Psoas muscle (tissue), 8 donors: ENCODE measurements at places on chromosomes 6 and 20. TPM values are rescaled to one million over a fixed set of nuclear protein-coding genes. Genes with fewer than 3 reads are reported as not detected.

The FLRT3 gene
- 1.0 TPM for polyA plus RNA-seq

GRCh38 chr6:169961772-169962561, 210.5 kb downstream of the ERMARD start:
- peak overlapping the region; percentile 41 for H3K27ac ChIP-seq
- no peak for DNase-seq
- no peaks in the 10 kb centered on the region for H3K4me1 ChIP-seq
- no peaks in the 10 kb centered on the region for H3K36me3 ChIP-seq
- no peaks in the 10 kb centered on the region for H3K27me3 ChIP-seq

The HSD17B8 gene
- polyA plus RNA-seq = 10.2 TPM

GRCh38 chr6:150967910-150968309, 102.4 kb downstream of the MTHFD1L start:
- no peak overlapping the region for H3K27ac ChIP-seq
- no peak for DNase-seq
- no peaks in the 10 kb centered on the region for H3K27me3 ChIP-seq
- H3K4me3 ChIP-seq = no peak overlapping the region
- H3K36me3 ChIP-seq = no peaks in the 10 kb centered on the region
- no peaks in the 10 kb centered on the region for H3K4me1 ChIP-seq

GRCh38 chr20:8156235-8157079, 24.4 kb downstream of the PLCB1 start:
- no peaks in the 10 kb centered on the region for H3K36me3 ChIP-seq
- peaks cover 56% of the 10 kb centered on the region for H3K4me1 ChIP-seq
- DNase-seq = no peak
- H3K27me3 ChIP-seq = no peaks in the 10 kb centered on the region

GRCh38 chr6:167441715-167442206, 116.9 kb downstream of the TTLL2 start:
- H3K27ac ChIP-seq = no peak overlapping the region
- H3K4me3 ChIP-seq = no peak overlapping the region
- H3K36me3 ChIP-seq = no peaks in the 10 kb centered on the region
- no peaks in the 10 kb centered on the region for H3K4me1 ChIP-seq

The MDFI gene
- 0.89 TPM for polyA plus RNA-seq

GRCh38 chr20:4225745-4226144, 210.4 kb upstream of the RNF24 start:
- H3K4me3 ChIP-seq = no peak overlapping the region
- H3K27ac ChIP-seq = no peak overlapping the region
- H3K36me3 ChIP-seq = no peaks in the 10 kb centered on the region
- no peaks in the 10 kb centered on the region for H3K27me3 ChIP-seq
- no peak for DNase-seq

DNA sequence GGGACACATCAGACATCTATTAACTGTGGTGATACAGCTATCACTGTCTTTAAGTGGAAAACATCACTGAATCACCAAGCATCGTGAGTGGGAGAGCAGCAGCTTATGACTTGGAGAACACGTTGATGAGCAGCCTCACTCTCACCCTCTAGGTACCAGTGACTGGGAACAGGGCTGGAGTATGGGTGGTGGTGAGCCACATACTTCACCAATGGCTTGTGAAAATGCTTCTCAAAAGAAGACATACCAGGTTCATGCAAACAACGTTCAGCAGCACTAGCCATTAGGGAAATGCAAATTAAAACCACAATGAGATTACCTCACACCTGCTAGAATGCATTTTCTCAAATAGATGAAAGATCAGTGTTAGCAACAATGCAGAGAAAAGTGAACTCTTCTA, 25.3 kb downstream of the SNX5 start:
- peaks cover 9% of the 10 kb centered on the region for H3K4me1 ChIP-seq
- no peaks in the 10 kb centered on the region for H3K27me3 ChIP-seq
- no peak overlapping the region for H3K27ac ChIP-seq
- no peak for DNase-seq
- peaks cover 13% of the 10 kb centered on the region for H3K36me3 ChIP-seq

The MEP1A gene
- polyA plus RNA-seq = 0.04 TPM

The ENPP5 gene
- polyA plus RNA-seq = 26.8 TPM

DNA sequence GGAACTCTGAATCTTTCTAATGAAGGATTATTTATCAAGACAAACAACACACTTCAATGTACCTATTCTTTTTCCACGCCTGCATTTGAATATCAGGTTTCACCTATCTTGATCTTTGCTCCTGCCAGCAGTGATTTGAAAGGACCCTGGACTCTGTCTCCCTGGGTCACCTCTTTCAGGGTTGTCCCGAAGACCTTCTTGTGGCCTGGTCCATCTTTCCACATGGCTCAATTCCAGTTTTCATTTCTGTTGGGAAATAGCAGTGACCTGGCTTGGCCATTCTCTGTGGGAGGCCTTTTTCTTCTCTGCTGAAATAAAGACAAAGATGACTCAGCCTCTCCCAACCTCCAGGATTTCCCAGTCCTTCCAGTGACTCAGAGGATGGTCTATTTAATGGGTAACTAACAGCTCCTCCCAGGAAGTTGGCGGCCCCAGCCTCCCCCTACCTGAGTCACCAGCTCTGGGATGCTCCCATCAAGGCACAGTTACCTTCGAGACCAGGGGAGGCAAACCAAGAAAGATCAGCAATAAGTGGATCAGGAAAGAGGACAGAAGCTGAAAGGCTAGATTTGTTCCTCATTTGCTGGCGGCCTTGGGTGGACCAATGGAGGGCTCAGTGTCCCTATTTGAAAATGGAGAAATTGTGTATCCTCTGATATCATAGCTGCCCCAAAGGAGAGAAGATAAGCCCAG, 120.2 kb upstream of the RNF24 start:
- H3K4me3 ChIP-seq = no peak overlapping the region
- DNase-seq = no peak
- no peaks in the 10 kb centered on the region for H3K36me3 ChIP-seq
- H3K27me3 ChIP-seq = no peaks in the 10 kb centered on the region
- no peaks in the 10 kb centered on the region for H3K4me1 ChIP-seq

- no peaks in the 10 kb centered on the region for H3K36me3 ChIP-seq
- peaks cover 11% of the 10 kb centered on the region for H3K4me1 ChIP-seq
- DNase-seq = no peak
- peak overlapping the region; percentile 8 for H3K4me3 ChIP-seq
- H3K27me3 ChIP-seq = no peaks in the 10 kb centered on the region
These were observed 66.8 kb upstream of the IYD start for GRCh38 chr6:150301846-150302519.

The STX11 gene
- polyA plus RNA-seq = 4.6 TPM

GRCh38 chr6:15522026-15522425, 140.8 kb downstream of the DTNBP1 start:
- no peak overlapping the region for H3K4me3 ChIP-seq
- DNase-seq = no peak
- no peaks in the 10 kb centered on the region for H3K27me3 ChIP-seq
- no peaks in the 10 kb centered on the region for H3K36me3 ChIP-seq
- peaks cover 22% of the 10 kb centered on the region for H3K4me1 ChIP-seq

DNA sequence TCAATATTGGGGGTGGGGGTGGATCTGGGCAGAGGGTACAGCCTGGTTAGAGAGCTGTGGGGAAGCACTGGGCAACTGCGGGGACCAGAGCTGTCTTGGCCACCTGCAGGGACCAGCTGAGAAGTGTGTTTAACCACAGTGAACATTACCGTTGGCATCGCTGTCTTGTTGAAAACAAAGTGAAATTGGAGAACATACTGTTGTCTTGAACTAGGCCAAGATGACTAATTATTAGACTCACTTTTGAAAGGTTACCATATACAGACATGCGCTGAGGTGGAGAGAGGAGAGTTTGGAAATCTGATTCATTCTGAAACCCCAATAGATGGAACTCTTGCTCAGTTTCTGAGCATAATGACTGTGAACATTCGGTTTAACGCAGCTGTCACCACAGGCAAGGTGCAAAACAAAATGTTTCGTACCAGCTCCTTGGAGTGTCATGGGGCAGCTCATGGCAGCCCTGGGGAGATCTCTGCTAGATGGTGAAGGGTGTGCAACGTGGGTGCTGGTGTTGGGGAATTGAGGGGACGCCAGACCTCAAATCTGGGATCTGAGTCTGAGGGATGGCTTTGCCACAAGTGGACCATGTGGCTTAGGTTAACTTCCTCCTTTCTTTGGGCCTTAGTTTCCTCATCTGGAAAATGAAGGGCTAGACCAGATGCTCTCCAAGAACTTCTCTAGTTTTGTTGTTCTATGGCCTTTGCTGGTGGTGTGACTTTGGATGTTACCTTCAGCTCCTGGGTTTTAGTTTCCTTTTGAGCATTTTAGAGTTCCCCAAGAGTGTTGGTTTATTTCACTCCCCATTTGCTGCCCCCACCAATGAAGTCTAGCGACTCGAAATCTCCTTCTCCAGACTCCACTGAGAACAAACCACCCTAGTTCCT, 24.6 kb upstream of the GTSF1L start:
- no peak overlapping the region for H3K4me3 ChIP-seq
- H3K27me3 ChIP-seq = no peaks in the 10 kb centered on the region
- no peaks in the 10 kb centered on the region for H3K36me3 ChIP-seq

DNA sequence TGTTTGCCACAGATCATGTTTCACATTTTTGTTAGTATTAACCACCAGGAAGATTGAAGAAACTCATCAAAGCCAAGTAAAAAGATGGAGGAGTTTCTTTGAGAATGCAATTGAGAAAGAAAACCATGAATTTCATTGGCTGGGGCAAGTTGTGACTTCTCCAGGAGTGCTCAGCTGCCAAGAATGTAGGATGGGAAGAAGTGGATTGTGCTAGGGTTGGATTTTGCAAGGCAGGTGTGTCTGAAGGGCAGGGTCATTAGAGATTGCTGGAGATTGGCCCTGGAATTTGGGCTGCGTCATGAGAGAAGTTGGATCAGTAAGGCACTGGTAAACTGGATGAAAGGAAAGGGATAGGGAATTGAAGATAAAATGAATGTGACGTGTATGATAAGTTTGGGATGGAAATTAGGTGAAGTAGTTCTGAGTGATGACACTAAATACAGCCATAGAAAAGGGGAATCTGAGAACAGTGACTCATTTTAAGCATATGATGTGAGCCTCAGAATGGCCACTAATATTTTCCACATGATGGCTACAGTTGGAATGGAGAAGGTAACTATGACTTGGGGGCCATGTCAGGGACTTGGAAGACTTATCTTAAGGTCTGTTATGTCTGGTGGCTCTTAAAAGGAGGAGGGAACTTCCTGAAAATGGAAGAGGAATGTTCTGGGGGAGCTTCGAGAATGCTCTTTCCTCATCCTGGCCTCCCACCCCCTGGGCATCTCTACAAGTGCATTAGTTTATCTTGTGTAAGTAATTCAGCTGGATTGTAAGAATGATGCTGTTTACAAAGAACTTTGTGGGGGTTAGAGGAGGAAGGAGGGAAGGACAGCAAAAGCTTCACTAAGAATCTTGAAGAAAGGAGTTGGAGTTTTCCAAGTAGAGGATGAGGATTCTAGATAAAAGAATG, 27.8 kb upstream of the ERVFRD-1 start:
- H3K36me3 ChIP-seq = peaks cover 21% of the 10 kb centered on the region
- no peak for DNase-seq
- H3K27ac ChIP-seq = no peak overlapping the region
- no peak overlapping the region for H3K4me3 ChIP-seq
- no peaks in the 10 kb centered on the region for H3K27me3 ChIP-seq
- H3K4me1 ChIP-seq = no peaks in the 10 kb centered on the region

DNA sequence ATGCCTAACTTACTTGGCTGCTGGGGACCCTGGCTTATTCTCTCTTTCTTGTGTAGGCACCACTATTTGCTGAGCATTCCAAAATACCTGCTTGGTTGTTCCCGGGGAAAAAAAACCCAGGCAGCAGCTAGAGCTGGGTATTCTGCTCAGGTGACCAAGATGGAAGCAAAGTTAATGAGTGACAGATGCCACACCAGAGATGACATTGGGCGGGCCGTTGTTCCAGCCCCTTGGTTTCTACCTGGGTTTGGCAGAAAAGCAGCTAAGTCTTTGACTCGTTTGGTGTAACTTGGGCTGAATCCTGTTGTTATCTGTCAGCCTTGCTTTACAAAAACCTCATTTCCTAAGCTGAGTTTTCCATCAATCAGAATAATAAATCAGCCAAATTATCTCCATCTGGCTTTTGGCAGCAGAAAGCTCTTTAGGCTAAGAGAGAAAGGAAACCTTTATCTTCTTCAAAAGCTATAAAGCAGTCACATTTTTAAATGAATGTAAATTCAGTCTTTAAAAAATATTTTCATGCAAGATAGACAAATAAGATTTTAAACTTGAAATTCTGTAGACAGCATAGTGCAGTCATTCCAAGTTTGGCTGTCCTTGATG, 202.0 kb upstream of the GMDS start:
- H3K36me3 ChIP-seq = no peaks in the 10 kb centered on the region
- peaks cover 6% of the 10 kb centered on the region for H3K4me1 ChIP-seq
- DNase-seq = no peak

The HLA-DOB gene
- 0.25 TPM for polyA plus RNA-seq

The DEFB132 gene
- polyA plus RNA-seq = not detected

The RAD21L1 gene
- polyA plus RNA-seq = not detected

The CNBD2 gene
- 21.4 TPM for polyA plus RNA-seq

The EDN1 gene
- 1.9 TPM for polyA plus RNA-seq

The THEMIS gene
- 0.04 TPM for polyA plus RNA-seq

DNA sequence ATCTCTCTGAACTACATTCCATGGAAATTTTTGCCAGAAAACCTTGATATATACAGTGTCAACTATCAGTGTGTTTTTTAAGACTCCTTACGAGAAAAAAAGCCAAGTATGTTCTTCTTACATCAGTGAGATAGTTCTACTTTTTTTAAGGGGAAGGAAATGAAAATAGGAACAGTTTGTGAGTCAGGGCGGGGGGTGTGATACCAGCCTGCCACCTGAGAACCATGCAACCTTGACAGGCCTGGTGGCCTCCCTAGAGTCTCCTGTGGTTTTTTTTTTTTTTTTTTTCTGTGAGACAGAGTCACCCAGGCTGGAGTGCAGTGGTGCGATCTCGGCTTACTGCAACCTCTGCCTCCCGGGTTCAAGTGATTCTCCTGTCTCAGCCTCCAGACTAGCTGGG, 96.3 kb upstream of the GCM1 start:
- no peak for DNase-seq
- no peaks in the 10 kb centered on the region for H3K36me3 ChIP-seq
- no peaks in the 10 kb centered on the region for H3K4me1 ChIP-seq
- no peak overlapping the region for H3K4me3 ChIP-seq
- no peak overlapping the region for H3K27ac ChIP-seq

DNA sequence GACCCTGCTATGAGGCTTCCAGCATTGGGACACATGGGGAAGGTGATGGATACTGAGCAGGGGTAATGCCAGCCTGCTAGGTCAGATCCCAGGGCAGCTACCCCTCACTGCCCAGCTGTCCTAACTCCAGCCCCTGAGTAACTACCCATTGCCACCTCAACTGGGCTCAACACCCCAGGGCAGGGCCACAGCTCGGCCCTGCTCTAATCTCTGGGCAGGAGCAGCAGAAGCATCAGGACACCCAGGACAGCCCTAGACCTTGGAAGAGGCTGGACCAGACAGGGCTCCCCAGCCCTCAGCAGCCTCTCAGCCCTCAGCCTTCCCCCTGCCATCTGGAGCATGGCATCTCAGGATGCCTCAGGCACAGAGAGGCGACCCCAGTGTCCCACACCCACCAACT, 67.4 kb upstream of the TOP1 start:
- no peaks in the 10 kb centered on the region for H3K36me3 ChIP-seq
- no peak for DNase-seq
- H3K27me3 ChIP-seq = no peaks in the 10 kb centered on the region
- no peaks in the 10 kb centered on the region for H3K4me1 ChIP-seq
- no peak overlapping the region for H3K4me3 ChIP-seq
- no peak overlapping the region for H3K27ac ChIP-seq

The PSMB1 gene
- polyA plus RNA-seq = 367 TPM

The PCK1 gene
- 0.53 TPM for polyA plus RNA-seq

The ZC2HC1B gene
- not detected for polyA plus RNA-seq

- H3K27ac ChIP-seq = no peak overlapping the region
- H3K4me3 ChIP-seq = no peak overlapping the region
- no peaks in the 10 kb centered on the region for H3K4me1 ChIP-seq
- no peaks in the 10 kb centered on the region for H3K36me3 ChIP-seq
These were observed 48.9 kb upstream of the EPHA7 start for GRCh38 chr6:93468291-93468690.

GRCh38 chr6:16767765-16768476, 6.7 kb upstream of the ATXN1 start:
- DNase-seq = no peak
- no peak overlapping the region for H3K4me3 ChIP-seq
- H3K27ac ChIP-seq = peak overlapping the region; percentile 12
- H3K36me3 ChIP-seq = no peaks in the 10 kb centered on the region
